ENCODE measurements at places on chromosomes 5 and 9.
A peak's percentile ranks its signal among the peaks of the same experiment; 100 is the strongest.

GRCh38 chr5:87231037-87231808 is 36.5 kb upstream of the RASA1 start:
- no peak for DNase-seq

DNA sequence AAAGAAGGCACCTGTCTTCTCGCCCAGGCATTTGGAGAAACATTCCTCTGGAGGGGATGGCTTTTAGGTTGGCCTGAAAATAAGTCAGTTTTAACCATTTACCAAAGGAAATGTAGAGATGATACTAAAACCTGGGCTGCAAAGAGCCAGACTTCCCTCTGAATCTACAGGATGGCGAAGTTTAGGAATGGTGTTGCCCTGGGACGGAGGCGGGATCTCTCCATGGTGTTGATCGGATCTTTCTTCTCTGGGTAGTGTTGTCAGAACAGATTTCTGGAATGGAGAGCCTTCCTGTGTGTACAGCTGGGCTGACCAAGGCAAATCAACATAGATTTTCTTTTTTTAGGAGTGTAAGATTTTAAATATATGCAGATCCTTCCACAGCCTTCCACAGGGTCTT is 159.2 kb downstream of the PDZD2 start:
- DNase-seq: no peak

GRCh38 chr9:122552812-122553211 is at the start of gene OR1N2:
TSS of gene OR1N2 (plus strand) at chr9:122553112. CDS start at chr9:122553212, 100 bp downstream.
- DNase-seq: no peak

DNA sequence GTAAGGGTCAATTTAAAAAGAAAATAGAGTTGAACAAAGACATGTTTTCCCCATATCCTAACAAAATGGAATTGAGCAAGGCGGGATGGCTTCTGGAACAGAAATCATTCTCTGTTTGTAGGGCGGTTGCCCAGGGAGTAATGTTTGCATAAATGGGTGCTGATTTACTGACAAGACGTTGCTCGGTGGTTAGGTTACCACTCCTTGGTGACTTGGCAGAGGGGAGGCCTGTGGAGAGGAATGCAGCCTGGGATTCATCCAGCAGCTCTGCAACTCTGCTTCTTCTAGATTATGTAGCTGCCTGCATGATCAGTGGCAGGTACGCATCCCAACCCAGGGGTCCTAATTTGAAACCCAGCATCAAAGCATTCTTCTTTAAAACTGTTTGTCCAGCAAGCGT is 200.2 kb downstream of the CFAP90 start:
- DNase-seq: no peak

- DNase-seq: no peak
Measured at GRCh38 chr9:101403516-101404285, 5.0 kb downstream of the ZNF189 start.

- peak; percentile 89 for DNase-seq
Measured at GRCh38 chr9:124861342-124862229, at the start of the genes ARPC5L and RPL35. TSS of gene ARPC5L (plus strand) at chr9:124862130. CDS start at chr9:124869291, 7,161 bp downstream. TSS of gene RPL35 (minus strand) at chr9:124861957. CDS start at chr9:124861912, 45 bp downstream.

DNA sequence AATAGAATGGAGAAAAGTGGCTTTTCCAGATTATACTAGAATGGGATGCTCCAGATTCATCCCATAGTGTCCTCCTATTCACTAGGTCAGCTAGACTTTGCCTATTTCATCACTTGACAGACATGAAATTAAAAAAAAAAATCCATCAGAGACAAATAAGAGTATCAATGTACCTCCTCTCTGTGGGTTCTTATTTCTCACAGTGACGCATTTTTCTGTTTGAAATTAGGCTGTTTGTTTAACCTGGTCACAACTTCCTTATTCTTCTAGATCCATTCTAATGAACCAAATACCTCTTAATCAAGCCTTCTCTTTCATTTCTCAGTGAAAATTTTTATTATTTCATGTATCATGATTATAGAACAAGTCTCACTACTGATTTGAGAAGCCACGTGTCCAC is 305.4 kb downstream of the SEMA5A start:
- no peak for DNase-seq

- DNase-seq: no peak
Measured at GRCh38 chr5:96492459-96493047, 59.5 kb upstream of the PCSK1 start.

DNA sequence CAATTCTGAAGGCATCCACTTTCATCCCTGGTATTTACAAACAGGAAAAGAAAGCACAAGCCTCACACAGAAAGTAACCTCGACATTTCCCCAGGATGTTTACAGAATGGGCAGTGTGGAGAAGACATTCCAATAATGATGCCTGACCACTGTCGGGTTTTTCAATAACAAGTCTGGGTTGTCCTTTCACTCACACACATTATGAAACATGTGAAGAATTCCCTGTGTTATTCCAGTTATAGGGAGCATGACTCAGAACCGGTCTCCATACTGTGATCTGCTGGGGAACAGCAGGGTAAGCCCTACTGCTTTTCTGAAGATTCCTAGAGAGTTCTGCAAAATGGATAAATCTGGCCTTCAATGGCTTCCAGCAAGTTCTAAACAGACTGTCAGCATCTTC is 155.3 kb downstream of the ADAMTS12 start:
- no peak for DNase-seq

DNA sequence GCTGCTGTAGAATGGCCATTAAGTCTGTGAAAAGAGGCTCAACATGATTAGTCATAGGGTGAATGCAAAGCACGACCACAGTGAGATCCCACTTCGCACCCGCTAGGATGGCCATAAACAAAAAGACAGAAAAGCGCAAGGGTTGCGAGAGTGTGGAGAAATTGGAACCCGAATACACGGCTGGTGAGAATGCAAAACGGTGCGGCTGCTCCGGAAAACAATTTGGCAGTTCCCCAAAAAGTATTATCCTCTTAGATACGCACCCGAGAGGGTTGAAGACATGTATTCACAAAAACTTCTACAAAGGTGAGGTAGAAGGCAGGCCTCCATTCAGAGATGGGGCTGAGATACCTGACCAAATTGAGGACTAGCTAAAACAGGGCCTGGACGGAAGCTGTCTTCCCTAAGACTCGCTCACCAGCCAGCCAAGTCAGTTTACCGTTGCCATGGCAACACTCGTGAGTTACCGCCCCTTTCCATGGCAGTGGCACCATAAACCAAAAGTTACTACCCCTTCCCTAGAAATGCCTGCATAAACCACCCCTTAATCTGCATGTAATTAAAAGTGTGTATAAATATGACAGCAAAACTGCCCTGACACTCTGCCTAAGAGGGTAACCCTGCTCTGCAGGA is 726 bp upstream of the PSMB7 start:
- DNase-seq: no peak

GRCh38 chr9:37908698-37909186 is 4.8 kb upstream of the SLC25A51 start:
- DNase-seq: no peak

GRCh38 chr5:159874263-159874662 is 42.0 kb upstream of the ADRA1B start:
- no peak for DNase-seq

- no peak for DNase-seq
Measured at GRCh38 chr5:61277190-61277589, 54.9 kb upstream of the ZSWIM6 start.

GRCh38 chr5:167699432-167699831 is 592.0 kb upstream of the WWC1 start:
- no peak for DNase-seq

DNA sequence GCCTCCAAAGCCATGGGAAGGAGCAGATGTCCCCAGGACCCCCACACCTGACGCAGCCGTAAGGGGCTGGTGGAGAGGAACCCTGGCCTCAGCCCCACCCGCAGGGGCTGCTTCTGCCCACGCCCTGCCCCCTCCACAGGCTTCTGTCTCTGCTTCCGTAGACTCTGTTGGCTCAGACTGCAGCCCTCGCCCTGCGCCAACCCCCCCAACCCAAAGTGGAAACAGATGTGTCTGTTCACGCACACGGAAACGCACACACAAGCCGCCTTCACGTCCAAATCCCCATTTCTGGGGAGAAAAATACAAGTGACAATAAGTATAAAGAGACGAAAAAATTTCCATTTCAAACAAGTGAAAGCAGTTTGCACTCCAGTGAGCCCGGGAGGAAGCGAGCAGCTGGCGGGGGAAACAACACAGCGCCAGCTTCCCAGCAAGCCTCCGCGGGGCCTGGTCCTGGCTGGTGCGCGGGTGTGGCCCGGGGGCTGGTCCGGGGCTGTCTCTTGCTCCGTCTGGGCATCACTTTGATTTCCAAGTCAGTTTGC is 32.6 kb upstream of the RXRA start:
- no peak for DNase-seq

- no peak for DNase-seq
Measured at GRCh38 chr9:127186806-127187205, 64.4 kb upstream of the ANGPTL2 start.

DNA sequence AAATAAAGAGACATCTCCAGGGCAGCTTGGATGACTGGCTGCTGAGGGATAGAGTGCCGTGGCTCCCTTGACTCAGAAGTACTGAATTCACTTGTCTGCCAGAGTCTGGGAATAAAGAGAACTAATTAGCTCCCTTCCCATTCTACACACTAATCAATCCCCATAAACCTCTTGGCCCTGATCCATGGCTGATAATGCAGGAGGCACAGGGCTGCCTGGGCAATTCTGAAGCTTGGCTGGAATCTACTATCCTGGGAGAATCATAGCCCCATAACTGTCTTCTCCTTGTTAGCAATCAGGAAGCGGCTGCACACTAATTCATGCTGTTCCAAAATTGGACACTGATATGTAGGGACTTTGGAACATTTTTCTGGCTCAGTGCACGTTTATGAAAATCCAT is 197.7 kb downstream of the PTTG1 start:
- no peak for DNase-seq

DNA sequence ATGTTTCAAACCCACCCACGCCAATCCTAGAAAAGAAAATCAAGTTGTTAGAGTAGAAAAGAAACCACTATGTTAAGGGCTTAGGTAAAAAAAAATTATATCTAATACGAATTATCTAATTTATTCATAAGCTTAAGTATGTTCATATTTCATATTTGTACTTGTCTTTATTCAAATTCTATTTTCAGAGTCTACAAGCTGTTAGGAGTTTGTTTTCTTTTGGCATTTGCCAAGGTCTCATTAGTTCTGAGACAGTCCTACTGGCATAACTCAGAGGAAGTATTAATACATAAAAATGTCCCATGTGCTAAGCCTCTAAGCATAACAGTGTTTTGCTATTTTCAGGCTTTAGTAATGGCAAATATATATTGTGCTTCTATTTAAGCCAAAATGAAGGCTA is 57.6 kb downstream of the STARD4 start:
- DNase-seq: no peak

DNA sequence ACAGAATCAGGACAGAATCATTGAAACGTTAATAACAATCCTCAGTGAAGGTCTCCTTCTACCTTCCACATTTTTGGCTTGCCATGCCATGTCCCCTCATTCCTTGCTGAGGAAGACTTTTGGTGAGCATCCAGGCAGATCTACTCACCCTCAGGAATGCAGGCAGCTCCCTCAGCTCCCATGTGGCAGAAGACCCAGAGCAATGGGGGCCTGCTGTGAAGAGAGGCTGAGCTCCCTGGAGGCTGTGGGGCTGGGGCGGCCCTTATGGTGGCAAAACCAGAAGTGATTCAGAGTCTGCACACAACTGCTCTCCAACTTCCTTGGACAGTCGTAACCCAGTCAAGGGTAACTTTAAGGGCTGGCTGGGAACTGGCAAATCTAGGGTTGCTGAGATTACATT is 247.2 kb upstream of the EFNA5 start:
- DNase-seq: no peak

- DNase-seq: no peak
Measured at GRCh38 chr9:87140605-87141109, 193.4 kb upstream of the GAS1 start.

GRCh38 chr5:126471875-126472537 is 48.8 kb downstream of the GRAMD2B start:
- DNase-seq: no peak

DNA sequence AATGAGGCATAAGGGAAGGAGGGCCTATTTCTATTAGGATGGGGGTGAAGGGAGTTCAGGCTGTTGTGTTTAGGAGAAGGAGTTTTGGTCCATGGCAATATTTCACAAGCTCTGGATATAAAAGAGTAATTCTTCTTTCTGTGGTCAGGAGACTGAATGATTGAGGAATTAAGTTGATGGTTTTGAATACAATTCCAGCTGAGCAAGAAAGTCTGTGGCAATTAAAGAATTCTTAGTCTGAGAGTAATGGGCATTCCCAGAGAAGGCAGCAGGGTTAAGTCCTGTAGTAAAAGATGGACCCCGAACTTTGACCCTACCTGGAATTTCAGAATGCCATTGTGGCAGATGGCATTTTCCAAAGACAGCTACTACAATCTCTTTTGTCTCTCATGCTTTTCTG is 202.6 kb downstream of the TLE4 start:
- no peak for DNase-seq

DNA sequence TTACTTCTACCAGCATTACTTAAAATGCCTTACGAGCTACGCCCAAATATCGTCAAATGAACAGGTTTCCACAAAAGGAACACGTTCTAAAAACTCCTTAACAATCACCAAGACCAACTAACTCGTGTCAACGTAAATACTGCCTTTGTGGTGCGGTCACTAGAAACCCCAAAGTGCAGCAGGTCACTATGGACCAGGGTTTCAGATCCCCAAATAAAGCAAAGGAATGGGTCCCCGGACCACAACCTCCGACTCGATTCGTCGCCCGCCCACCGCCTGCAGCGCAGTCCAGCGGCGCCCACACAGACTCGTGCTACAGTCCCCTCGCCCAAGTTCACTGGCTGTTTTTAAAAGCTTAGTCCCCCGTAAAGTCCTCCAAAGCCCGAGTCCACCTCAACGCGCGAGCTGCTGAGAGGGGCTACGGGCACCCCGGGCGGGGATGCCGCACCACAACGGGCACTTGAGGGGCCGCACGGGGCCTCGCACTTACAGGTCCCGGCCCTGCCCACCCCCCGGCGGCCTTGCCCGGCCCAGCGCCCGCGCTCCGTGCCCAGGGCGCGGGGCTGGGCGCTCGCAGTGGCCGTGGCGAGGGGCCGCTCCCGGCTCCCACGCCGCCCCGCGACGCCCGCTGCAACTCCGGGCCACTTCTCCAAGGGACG is 1.1 kb downstream of the NFIB start:
- DNase-seq: no peak

GRCh38 chr9:4887556-4887955 is 94.8 kb downstream of the RCL1 start:
- no peak for DNase-seq

DNA sequence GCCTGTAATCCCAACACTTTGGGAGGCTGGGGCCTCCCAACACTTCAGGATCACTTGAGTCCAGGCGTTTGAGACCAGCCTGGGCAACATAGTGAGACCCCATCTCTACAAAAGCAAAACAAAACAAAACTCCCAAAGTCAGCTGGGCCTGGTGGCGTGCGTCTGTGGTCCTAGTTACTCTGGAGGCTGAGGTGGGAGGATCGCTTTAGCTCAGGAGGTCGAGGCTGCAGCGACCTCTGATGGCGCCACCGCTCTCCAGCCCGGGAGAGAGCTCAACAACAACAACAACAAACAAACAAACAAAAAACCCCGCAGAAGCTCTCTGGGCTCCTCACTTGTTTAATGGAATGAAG is 528 bp downstream of the ACOT12 start:
- no peak for DNase-seq

GRCh38 chr5:142317753-142318152 is 7.1 kb downstream of the SPRY4 start:
- DNase-seq: no peak

GRCh38 chr5:176413255-176413565 is 3.1 kb downstream of the CLTB start:
- DNase-seq: no peak

GRCh38 chr5:78327761-78328510 is 32.5 kb upstream of the SCAMP1 start:
- DNase-seq: no peak

GRCh38 chr5:76175051-76175666 is 92.0 kb downstream of the SV2C start:
- DNase-seq: peak; percentile 13

GRCh38 chr9:114988962-114989599 is 58.7 kb upstream of the TNFSF8 start:
- no peak for DNase-seq
